Occipital lobe (tissue), 3 donors: ENCODE measurements at places on chromosomes 12 and 14. TPM values are rescaled to one million over a fixed set of nuclear protein-coding genes. Genes with fewer than 3 reads are reported as not detected.
A peak's percentile ranks its signal among the peaks of the same experiment; 100 is the strongest.

The WSCD2 gene
- 3.3 TPM for total RNA-seq

The TMCC3 gene
- 8.7 TPM for total RNA-seq

The SPRYD4 gene
- total RNA-seq = 1.6 TPM

DNA sequence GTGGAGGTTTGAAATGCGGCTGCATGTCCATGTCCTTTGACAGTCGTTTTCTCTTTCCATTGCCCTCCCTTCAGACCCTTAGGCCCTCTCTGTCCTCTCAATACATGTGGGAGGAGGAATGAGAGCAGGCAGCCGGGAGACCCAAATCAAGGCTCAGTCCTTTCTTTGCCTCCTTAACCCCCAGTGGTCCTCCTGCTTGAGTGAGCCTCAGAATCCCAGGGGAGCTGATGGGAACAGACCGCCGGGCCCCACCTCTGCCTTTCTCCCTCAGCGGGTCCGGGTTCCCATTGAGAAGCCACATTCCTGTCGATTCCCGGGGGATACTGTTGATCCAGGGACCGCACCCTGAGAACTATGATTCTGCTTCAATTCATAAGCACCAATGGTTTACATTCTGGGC, 77.9 kb upstream of the RFLNA start:
- DNase-seq = no peak

- no peak for DNase-seq
These were observed 13.3 kb downstream of the BEST3 start for GRCh38 chr12:69685810-69686209.

DNA sequence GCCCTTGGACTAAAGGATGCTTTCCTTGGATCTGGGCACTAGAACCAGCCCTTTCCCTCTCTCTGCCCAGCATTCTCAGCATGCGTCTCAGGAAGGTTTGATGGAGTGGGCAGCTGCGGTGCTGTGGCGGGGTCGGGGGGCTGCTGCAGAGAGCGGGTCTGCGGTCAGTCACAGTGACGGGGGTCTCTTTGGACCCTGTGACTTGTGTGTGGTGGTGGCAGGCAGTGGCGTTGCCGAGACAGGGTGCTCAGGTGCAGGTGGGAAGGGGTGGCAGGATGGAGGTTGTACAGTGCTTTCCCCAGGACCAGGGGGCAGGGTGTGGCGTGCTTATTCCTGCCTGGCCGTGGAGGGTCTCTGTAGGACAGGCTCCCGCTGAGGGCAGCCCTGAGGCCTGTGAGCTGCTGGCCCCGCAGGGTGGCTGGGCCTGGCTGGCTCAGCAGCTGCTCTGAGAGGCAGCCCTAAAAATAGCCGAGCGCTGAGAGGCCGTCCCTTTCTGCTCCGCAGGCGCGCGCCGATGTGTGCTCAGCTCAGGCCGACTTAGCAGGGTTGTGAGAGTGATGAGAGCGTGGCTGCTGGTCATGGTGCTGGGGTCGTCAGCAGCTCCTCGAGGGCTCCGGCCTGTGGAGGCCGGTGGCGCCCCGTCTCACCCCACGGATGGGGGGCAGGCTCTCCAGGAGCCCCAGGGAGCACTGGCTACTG, 9.7 kb downstream of the PACS2 start:
- peak; percentile 36 for DNase-seq

- DNase-seq = no peak
These were observed 175.1 kb downstream of the CHST11 start for GRCh38 chr12:104631867-104632266.

GRCh38 chr12:105740369-105740768, 398.4 kb downstream of the NUAK1 start:
- DNase-seq = no peak

DNA sequence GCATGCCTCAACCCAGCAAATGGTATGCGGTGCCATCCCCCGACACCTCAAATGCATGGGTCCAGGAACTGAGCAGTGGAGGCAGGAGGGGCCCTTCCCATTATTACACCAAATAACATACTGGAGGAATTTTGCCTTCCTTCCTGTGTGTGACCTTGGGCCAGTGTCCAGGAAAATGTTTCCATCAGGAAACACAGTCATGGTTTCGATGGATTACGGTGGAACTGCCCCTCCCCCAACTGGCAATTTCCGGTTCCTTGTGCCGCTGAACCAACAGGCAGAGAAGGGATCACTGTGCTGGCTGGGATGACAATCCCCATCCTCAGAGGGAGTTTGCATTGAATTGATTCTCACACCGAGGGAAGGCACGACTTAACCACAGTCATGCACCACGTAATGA, 9.1 kb upstream of the CDC42BPB start:
- DNase-seq = no peak
